ENCODE measurements at places on chromosomes 12 and 14. TPM values are rescaled to one million over a fixed set of nuclear protein-coding genes. Genes with fewer than 3 reads are reported as not detected.

KRT73 gene
- 0.14 TPM for total RNA-seq

RECQL gene
- total RNA-seq = 90.7 TPM

HOXC12 gene
- not detected for total RNA-seq

WSCD2 gene
- total RNA-seq = not detected

DNA sequence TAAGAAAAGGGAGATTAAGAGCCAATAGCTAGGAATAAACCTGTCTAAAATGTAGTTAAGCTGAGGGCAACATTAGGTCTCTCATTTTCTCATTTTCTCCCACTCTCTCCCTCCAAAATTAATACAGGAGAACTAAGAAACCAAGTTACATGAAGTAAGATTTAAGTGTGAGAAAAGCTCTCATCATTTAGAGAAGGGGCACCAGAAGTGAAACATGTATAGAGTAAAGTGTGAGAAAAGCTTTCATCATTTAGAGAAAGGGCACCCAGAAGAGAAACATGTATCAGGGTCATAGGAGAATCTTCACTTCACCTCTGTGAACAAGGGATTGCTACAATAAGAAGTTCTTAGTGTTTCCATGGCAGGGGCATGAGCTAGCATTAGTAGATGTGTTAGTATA lies 132.4 kb upstream of the CNTN1 start:
- no peak for DNase-seq
- no peaks in the 10 kb centered on the region for H3K36me3 ChIP-seq
- H3K4me1 ChIP-seq = no peaks in the 10 kb centered on the region
- H3K4me3 ChIP-seq = no peak overlapping the region
- no peaks in the 10 kb centered on the region for H3K27me3 ChIP-seq

GRCh38 chr12:65324551-65324950 lies 46.1 kb downstream of the MSRB3 start:
- no peaks in the 10 kb centered on the region for H3K36me3 ChIP-seq
- H3K27me3 ChIP-seq = peaks cover 22% of the 10 kb centered on the region
- no peak overlapping the region for H3K27ac ChIP-seq
- no peak overlapping the region for H3K4me3 ChIP-seq

DNA sequence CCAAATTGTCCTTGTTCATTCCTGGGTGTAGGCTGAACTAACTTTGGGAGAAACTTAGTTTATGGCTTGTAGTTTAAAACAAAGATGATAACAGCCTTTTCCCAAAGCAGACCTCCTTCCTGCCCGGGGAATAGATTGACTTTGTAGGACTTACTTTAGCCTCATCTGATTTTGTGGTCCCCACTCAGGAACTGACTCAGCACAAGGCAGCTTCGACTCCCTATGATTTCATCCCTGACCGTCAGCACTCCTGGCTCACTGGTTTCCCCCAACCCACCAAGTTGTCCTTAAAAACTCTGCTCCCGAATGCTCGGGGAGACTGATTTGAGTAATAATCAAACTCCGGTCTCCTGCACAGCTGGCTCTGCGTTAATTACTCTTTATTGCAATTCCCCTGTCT lies 40.1 kb upstream of the DDHD1 start:
- H3K4me1 ChIP-seq = peaks cover 13% of the 10 kb centered on the region
- no peaks in the 10 kb centered on the region for H3K27me3 ChIP-seq
- no peak overlapping the region for H3K4me3 ChIP-seq

- peak; percentile 36 for DNase-seq
- no peak overlapping the region for H3K27ac ChIP-seq
- no peaks in the 10 kb centered on the region for H3K36me3 ChIP-seq
- peaks cover 4% of the 10 kb centered on the region for H3K27me3 ChIP-seq
- H3K4me3 ChIP-seq = peak overlapping the region; percentile 35
These were observed 1.7 kb downstream of the AJUBA start for GRCh38 chr14:22980672-22981089.

DNA sequence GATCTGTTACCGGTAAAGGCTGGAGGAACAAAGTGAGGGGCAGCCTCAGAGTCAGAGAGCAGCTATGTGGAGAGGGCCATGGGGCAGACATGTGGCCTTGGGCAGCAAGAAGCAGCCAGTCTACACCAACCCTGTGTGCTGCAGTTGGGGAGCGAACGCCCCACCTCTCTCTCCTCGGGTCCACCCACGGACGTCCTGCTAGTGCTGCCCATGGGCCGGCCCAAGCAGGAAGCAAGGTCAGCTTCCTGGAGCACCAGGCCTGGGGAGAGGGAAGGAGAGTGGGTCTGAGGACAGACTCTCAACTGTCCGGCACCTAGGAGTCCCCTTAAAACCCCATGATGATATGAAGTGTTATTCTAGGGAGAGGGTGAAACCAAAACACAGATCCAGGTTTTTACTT lies 254.8 kb upstream of the FKBP4 start:
- no peak overlapping the region for H3K27ac ChIP-seq
- no peak overlapping the region for H3K4me3 ChIP-seq
- H3K36me3 ChIP-seq = no peaks in the 10 kb centered on the region
- no peaks in the 10 kb centered on the region for H3K4me1 ChIP-seq
- no peak for DNase-seq
- peaks cover 15% of the 10 kb centered on the region for H3K27me3 ChIP-seq

GRCh38 chr14:79668951-79669350 lies 542.4 kb downstream of the DIO2 start:
- no peaks in the 10 kb centered on the region for H3K4me1 ChIP-seq
- H3K4me3 ChIP-seq = no peak overlapping the region
- H3K36me3 ChIP-seq = no peaks in the 10 kb centered on the region
- H3K27ac ChIP-seq = no peak overlapping the region
- DNase-seq = no peak

- DNase-seq = no peak
- no peak overlapping the region for H3K27ac ChIP-seq
- H3K4me3 ChIP-seq = no peak overlapping the region
- peaks cover 6% of the 10 kb centered on the region for H3K27me3 ChIP-seq
- H3K4me1 ChIP-seq = no peaks in the 10 kb centered on the region
- no peaks in the 10 kb centered on the region for H3K36me3 ChIP-seq
These were observed 35.4 kb upstream of the SPPL3 start for GRCh38 chr12:120939523-120939922.

DNA sequence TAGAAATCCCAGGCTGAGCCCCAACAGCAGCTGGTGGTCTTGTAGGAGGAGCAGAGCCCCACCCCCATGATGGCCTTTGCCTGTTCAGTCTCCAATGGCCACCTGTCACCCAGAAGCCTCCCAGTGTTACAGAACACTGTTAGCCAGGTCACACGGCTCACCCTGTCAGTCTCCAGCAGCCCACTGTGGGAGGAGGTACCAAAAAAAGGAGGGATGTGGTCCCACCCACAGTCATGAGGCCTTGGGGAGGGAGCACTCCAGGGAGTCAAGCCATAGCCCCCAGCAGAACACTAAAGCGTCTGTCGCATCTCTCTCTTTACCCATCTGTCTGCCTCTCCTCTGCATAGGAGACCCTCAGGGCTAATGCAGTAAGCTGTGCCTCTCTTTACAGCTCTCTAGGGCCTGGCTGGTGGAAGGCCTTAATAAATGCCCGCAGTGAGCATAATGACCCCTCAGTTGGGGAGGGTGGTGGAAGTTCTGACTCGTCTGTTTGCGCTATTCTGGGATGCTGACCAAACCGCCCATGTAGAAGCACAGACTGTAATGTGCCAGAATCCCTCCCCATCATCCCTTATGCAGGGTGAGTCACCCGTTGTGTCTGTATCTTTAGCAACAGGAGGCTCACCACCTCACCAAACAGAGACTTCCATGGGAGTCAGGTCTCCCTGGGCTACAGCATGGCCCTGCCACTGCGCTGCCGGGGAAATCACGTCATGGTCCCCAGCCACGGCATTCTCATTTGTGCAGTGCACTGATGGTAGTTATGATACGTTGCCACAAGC lies 14.6 kb downstream of the C14orf132 start:
- H3K27me3 ChIP-seq = peaks cover 22% of the 10 kb centered on the region
- no peak overlapping the region for H3K27ac ChIP-seq
- H3K4me3 ChIP-seq = no peak overlapping the region
- DNase-seq = no peak
- H3K4me1 ChIP-seq = no peaks in the 10 kb centered on the region
- H3K36me3 ChIP-seq = no peaks in the 10 kb centered on the region

Data from activated naive CD8-positive, alpha-beta T cell treated with anti-CD3 and anti-CD28 coated beads for 36 hours (primary cell).